ENCODE measurements at places on chromosomes 5 and 9.

- DNase-seq: peak; percentile 90
Measured at GRCh38 chr9:113808391-113809358, 67.4 kb upstream of the ZNF618 start.

- DNase-seq: no peak
Measured at GRCh38 chr5:1220351-1220750, 4.8 kb upstream of the SLC6A18 start.

GRCh38 chr5:122434205-122434970 lies 122.4 kb downstream of the SNCAIP start:
- DNase-seq: no peak

GRCh38 chr5:178245389-178245788 lies 12.8 kb upstream of the PHYKPL start:
- DNase-seq: no peak

- peak; percentile 72 for DNase-seq
Measured at GRCh38 chr5:130109152-130109551, 204.9 kb downstream of the CHSY3 start.

GRCh38 chr5:17081142-17081541 lies 136.3 kb upstream of the BASP1 start:
- DNase-seq: no peak

GRCh38 chr5:117434254-117434653 lies 859.6 kb upstream of the SEMA6A start:
- DNase-seq: no peak

GRCh38 chr5:82097-82496 lies 9.9 kb upstream of the PLEKHG4B start:
- DNase-seq: no peak

DNA sequence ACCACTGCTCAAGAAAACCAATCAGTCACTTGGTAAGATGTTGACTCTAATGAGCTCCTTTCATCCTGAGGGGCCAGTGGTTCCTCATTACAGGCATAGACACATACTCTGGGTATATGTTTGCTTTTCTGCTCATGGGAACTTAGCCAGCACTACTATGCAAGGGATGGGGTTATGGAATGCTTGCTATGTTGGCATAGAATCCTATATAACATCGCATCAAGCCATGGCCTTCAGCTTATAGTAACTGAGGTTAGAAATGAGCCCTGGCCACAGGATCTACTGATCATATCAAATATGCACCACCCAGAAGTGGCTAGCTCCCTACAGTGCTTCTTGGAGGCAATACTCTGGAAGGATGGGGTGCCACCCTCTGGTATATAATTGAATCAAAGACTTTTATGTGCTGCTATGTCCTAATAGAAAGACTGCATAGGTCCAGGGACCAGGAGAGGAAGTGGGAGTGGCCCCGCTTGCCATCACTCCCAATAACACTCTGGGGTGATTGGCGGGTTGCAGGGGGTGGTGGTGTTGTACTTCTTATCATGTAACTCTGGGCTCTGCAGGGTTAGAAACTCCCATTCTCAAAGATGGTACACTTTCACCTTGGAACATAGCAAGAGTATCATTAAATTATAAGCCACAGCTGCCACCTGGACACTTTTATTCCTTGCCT lies 70.3 kb downstream of the ZNF366 start:
- DNase-seq: no peak

DNA sequence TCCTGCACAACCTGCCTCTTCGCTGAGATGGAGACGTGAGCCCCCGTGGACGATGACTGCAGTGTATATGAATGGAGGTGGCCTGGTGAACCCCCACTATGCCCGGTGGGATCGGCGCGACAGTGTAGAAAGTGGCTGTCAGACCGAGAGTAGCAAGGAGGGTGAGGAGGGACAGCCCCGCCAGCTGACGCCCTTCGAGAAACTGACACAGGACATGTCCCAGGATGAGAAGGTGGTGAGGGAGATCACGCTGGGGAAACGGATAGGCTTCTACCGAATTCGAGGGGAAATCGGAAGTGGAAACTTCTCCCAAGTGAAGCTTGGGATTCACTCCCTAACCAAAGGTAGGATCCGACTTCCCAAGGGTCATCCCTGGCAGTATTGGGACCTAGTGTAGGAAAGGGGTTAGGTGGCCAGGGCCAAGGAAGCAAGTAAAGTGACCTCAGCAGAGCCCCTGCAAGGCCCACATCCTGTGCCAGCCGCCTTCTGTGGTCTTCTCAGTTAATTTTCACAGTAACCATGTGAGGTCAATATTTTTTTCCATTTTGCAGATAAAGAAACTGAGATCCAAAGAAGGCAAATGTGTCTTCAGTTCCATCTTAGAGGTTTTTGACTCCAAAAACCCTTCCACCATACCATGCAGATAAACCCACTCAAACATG lies 53.8 kb downstream of the NIM1K start:
- no peak for DNase-seq

GRCh38 chr5:5139336-5139776 lies 774 bp upstream of the ADAMTS16 start:
- DNase-seq: no peak

GRCh38 chr5:75507841-75508240 lies 3.6 kb downstream of the CERT1 start:
- DNase-seq: no peak

- no peak for DNase-seq
Measured at GRCh38 chr5:27462936-27463335, 424.6 kb upstream of the CDH9 start.

DNA sequence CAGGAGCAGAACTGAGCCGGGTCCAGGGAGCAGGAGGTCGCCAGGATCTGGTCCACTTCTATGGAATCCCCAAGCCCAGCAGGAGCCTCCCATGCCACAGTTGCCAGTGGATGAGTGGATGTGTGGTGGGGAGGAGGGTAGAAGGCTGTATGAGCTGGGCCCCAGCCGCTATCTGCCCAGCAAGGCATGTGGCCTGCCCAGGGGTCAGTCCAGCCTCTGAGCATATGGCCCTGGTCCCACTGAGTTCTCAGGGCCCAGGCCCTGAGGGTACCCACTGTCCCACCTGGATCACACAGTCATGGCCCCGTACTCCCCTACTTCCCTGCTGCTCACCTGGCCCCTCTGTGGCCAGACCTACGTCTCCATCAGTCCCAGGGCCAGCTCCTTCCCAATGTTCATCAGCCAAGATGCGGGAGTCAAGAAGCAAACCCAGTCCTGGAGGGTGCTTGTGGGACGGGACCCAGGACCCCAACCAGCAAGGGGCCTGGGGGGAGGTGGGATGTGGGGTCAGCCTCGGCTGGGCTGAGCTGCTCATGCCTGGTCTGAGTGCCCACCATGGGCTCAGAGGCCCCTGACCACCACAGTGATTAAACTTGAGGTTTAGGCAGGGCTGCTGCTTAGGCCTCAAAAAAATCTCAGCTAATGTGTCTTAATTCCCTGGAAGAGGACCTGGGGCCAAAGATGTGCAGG lies 152.7 kb downstream of the COL23A1 start:
- no peak for DNase-seq

DNA sequence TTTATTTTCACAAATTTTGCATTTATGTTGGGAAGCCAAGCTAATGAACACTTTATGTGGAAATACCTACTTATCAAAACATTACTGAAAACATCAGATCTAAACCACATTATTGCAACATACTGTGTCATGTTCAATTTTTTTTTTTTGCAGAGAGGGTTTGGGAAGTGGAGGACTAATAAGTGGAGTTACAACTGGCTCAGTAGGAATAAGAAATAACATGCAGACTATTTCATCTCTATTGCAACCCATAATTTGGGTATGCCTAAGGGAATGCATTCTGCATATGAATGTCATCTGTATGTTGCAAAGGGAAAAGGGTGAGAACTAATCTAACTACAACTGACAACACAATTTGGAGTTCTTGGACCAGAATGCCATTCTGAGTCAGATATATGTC lies 41.8 kb downstream of the APC start:
- peak; percentile 80 for DNase-seq

DNA sequence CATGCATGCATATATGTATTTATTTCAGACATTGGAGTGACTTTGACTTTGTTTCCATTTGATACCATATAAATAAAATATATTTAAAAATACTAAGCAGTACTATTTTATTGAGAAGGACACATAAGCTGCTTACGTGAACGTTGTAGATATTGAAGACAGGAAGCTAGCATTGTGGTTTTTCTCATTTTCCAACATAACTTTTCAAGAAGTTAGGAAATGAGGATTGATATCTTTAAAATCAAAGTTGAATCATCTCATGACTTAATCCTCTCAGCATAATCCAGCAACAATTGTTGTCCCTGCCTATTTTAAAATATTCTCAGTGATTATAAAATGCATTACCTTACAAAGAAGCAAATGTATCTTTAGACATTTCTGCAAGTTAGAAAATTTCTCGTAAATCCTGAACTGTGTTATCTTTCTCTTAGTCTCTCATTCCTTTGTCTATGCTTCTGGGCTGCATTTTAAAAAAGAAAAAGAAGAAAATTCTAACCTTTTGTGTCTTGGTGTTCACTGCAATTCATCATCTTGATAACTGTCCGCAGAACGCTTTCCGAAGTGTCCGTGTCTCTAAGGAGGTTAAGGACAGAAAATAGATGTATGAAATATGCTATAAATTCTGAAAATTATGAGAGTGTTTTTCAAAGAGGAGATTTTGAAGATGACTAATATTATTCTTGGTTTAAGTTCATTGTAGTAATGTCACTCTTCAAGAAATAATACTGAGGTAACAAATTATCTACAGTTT lies 1089.9 kb upstream of the CDH6 start:
- no peak for DNase-seq

GRCh38 chr5:122586351-122586750 lies 188.5 kb upstream of the SNX2 start:
- DNase-seq: peak; percentile 64

- DNase-seq: no peak
Measured at GRCh38 chr9:89902450-89903140, 297.8 kb downstream of the GADD45G start.

DNA sequence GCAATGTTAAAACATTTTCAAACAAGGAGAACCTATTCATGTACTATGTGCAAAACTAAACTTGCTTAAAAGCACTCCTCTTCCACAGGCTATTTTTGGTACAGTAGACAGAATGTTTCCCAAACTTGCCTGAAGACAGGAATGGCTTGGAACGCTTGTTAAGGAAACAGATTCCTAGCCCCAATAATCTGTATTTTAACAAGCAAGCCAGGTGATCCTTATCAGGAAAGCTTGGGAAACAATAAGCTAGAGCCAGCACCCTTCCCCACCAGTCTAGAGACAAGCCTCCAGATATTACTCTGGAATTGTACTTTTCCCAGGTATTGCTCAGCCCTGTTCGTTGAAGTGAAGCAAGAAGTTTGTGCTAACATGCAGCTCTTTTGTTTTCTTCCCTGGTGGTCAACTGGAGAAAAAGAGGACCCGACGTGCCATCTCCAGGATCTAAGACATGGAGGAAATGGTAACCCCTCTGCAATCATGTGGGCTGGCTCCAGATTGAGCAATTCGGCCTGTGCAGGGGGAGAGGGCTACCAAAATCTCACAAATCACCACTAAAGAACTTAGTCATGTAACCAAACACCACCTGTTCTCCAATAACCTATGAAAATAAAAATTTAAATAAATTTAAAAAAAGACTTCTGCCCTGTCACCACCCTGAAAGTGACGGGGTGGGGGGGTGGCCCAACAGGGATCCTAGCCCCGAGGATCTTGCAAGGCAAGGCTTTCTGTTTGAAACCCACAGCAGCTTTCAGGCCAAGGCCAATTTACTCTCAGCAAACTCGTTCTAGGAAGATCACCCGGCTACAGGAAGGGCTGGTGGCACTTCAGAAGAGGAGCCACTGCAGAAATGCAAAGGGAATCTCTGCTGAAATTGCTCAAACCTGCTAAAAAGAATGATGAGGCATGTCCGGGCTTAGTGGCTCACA lies 48.6 kb downstream of the SHB start:
- no peak for DNase-seq

DNA sequence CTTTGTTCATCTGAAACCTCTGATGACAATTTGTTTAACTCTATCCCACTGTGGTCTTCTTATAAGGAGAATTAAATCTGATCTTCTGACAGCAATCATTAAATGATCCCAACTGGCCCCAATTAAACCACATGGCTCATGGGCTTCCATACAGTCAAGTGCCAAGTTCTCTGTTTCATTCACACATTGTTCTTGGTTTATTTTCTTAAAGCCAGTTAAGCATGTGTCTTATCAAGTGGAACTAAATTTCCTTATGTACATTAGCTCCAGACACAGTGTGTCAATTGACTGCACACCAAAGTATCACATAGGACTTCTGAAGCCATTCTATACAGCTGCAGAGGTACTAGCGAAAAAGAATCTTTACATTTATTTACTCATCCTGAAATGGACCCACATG lies 51.2 kb downstream of the MEF2C start:
- DNase-seq: no peak

- DNase-seq: no peak
Measured at GRCh38 chr5:78236046-78236445, 58.5 kb downstream of the AP3B1 start.

- peak; percentile 89 for DNase-seq
Measured at GRCh38 chr9:88747768-88748167, 212.8 kb downstream of the NXNL2 start.

DNA sequence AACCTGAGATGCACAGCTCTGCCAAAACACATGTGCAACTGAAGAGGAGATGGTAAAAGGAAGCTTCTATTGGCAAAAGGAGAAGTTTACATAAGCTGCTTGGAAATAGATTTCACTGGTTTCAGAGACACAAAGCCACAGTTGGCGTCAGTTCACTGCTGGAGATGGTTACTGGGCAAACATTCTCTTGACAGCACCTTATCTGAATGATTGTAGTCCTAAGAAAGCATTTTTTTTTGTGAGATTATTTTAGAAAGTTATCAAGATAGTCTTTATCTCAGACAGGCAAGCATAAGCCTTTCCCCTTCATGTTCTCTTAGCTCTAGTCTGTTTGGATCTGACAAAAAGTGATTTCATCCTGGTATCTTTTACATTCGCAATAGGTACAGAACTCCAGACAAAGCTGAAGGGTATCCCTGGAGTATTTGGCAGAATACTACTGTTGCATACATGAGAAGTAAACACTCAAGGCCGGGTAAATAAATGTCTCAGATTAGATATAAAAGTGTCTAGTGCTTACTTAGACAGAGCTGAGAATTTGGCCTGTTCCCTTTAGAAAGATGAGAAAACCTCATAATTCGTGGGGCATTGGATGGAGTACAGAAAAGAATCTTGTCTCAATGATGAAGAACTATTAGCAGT lies 1668.0 kb upstream of the NUDT12 start:
- no peak for DNase-seq

DNA sequence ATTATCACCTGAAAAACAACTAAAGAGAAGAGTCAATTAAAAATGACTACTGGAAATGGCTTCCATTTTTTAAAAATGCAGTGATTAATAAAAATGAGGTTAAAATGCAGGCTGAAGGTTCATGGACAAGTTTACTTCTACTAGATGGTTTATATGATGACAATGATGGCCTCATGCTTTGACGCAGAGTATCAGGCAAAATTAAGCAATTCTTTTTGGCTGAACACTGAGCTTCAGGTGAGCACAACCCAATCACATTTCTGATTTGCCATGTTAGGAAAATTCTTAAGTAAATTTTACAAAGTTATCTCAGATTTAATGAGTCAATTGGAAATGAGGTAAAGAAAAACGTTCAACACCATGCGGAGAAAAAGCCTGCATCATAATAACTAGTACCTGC lies 22.3 kb downstream of the DMGDH start:
- no peak for DNase-seq

GRCh38 chr5:167255926-167256325 lies 1035.5 kb upstream of the WWC1 start:
- no peak for DNase-seq

Data from HCEC 1CT (cell line).